ENCODE measurements at places on chromosomes 1 and 21. TPM values are rescaled to one million over a fixed set of nuclear protein-coding genes. Genes with fewer than 3 reads are reported as not detected.

DNA sequence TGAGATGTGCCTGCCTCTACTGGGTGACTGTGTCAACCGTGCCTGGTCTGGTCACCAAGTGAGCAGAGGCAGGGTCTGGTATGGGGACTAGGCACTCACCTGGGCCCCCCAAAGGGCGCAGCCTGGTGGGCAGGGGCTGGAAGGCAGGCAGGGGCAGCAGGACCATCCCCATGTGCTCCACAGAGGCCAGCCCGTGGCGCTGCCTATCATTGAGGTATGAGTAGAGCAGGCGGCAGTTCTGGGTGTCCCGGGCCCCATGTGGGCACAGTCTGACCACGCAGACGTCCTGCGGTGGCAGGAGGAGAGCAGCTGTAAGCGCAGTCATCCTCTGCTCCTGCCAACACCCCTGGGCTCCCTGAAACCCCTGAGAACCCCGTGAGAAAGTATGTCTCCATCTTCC lies 23.7 kb downstream of the SPOCD1 start:
- peak; percentile 68 for DNase-seq

DNA sequence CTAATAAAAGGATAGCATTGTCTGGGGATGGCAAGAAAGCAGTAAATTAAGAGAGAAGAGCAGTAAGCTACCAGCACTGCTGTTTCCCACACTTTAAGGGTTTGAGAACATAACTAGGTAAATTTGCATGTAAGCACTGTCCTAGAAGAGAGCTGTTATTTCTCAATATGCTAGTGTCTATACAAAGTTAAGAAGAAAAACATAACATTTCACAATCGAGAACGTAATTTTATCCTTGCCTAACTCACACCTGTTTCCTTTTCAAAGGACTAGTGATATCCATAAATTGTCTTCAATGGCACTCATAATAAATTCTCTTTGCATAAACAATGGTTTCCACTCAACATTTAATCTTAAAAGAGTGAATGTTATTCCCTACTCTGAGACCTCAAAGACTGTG lies 576.0 kb downstream of the PTBP2 start:
- no peak for DNase-seq

Gene TEDDM1
- not detected for polyA plus RNA-seq

Gene NBPF26
- 10.0 TPM for polyA plus RNA-seq

DNA sequence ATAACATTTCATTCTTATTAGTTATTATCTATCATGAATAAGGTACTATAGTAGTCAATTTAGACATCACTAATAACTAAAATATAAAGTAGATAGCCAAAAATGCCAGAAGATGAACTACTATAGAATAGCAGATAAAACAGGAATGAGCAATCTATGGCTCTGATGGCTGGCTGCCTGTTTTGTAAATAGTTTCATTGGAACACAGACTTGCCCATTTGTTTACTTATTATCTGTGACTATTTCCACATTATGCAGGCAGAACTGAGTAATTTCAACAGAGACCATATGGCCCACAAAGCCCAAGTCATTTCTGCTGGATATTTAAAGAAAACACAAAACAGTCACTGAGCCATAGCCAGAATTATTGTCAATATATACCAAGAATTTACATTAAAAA lies 222.1 kb downstream of the COL24A1 start:
- no peak for DNase-seq

Gene KRTAP19-2
- polyA plus RNA-seq = not detected

GRCh38 chr1:230067871-230068620 lies 1.0 kb downstream of the GALNT2 start:
- DNase-seq = peak; percentile 60

Gene MYCL
- 0.50 TPM for polyA plus RNA-seq

DNA sequence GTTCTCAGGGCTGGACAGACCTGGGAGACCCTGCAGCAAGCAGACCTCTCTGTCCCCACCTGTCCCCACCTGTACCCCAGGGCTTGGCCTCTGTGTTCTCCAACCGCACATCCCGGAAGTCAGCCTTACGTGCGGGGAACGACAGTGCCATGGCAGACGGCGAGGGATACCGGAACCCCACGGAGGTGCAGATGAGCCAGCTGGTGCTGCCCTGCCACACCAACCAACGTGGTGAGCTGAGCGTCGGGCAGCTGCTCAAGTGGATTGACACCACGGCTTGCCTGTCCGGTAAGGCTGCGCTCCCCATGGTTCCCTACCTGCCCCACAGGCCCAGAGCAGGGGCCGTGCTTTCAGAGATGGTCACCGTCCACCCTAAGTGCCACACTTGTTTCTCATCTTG lies 36.5 kb downstream of the ACOT11 start:
- DNase-seq = no peak

GRCh38 chr1:67748630-67749029 lies 63.6 kb downstream of the GADD45A start:
- DNase-seq = no peak

DNA sequence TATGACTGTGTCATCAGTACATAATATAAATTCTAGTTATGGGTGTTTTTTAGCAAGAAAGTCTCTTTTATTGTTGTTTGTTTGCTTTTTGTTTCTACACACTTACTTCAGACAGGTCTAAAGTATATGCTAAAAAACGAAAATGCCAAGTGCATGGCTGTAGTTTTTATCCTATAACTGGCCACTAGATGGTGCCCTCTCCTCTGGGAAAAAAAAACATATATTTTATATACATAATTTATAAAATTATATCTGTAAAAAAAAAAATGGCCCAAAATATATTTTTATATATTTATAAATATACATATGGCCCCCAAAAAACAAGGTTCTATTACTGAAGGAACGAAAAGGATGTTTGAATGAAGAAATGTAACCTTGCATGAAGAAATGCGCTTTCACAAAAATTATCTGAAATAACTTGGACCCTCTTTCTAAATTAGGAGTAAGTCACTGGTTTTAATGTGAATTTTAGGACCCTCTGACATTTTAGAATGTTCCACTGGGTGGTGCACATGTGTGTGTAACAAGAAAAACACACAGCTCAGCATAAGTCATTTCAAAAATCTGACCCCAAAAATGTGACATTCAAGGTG lies 93.5 kb downstream of the TTLL7 start:
- DNase-seq = no peak

DNA sequence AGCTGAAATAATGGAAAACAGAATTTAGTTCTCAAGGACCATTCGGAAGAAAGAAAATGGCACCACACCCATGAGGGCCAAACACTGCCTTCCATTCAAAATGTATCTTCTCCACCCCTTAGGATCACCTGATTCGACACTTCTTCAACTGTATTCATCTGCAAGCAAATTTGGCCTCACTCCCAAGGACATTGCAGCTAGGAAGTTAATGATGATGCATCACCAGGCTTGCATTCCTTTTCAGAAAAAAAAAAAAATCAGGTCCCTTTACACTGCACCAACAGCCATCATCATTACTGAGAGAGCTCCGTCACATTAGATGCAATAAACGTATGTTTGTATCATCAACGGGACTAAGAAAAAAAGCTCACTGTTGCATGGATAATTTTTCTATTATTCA lies 368.3 kb downstream of the PCP4 start:
- DNase-seq = no peak

DNA sequence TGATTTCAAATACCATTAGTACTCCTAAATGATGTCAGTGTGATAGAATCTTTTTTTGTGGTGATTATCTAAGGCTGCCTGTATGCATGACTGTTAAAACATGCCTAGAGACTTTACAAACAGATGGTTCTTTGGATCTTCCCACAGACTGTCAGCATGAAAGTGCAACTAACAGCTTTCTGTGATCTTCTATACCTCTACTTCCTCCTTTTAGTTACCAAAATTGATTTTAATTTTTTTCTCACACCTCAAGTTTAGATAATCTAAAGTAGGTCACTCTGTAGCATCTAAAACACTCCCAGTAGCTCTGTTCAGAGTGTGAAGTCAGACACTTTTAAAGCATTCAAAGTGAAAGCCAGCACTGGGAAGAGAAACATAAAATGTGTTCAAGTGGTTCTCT lies 534.5 kb downstream of the PTPRC start:
- DNase-seq = no peak

Gene SASS6
- polyA plus RNA-seq = 0.88 TPM

Gene CHIA
- 0.28 TPM for polyA plus RNA-seq

DNA sequence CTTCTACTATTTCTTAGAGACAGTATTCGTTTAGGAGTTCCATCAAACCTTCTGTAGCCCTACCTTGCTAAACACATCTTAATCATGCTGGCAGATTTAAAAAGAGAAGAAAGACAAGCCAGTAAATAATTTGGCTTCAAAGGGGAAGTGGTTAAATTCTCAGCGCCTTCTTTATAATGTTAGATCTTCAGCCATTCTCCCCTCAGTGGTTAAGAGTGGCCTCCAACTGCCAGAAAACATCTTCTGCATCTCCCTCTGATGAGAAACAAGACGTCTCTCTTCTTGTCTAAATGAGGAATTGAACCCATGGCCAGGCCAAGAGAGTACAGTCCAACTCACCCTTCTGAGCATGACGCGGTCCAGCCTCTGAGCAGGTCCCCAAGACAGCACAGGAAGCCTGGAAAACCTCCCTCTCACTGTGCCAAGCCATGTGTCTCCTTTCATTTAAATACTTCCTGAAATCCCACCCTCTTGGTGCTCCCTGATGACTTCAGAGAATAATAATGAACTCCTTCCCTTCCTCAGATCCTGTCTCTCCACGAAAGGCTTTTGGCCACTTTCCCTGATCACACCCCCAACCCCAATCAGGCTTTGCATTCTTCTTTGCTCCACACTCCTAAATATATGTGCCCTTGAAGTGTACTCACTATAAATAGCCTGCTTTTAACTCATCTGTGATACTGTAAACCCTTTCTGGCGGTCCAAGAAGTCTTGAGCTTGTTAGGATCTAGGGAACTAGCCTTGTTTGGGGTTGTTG lies 16.4 kb upstream of the LRRC52 start:
- DNase-seq = no peak

Gene MAP10
- polyA plus RNA-seq = 0.72 TPM

DNA sequence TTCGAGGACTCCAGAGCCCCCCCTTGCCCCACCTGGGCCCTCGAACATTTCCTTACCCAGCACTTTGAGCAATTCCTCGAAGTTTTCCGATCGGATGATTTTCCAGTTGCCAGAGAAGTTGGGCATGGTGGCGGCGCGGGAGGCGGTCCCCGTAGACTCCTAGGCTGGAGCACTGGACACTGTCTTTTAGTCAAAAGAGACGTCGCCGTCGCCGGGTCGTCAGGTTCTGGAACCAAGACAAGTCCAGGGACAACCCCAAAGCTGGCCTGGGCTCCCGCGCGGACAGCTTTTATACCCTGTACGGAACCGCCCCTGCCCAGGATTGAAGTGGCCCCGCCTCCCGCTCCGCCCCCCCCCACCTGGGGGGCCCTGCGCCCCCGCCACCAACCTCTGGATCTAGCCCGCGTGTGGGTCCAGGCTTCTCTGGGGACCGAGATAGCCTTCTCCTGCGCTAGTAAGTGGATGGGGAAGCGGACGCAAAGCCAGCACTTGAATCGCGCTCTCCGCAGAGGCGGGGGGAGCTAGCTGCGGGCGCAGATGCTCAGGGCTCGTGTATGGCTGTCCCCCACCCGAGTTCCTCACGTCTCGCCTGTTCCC lies at the start of gene CRABP2:
Gene CRABP2, minus strand, starts transcription at position 263 of the 597 bp plus-strand sequence. Its CDS starts 137 bp downstream, at position 126.
- peak; percentile 86 for DNase-seq

GRCh38 chr1:9626201-9626608 lies 25.3 kb upstream of the PIK3CD start:
- DNase-seq = no peak

GRCh38 chr1:61233121-61233660 lies 150.8 kb downstream of the NFIA start:
- no peak for DNase-seq

Gene GUCA2A
- 1.0 TPM for polyA plus RNA-seq

GRCh38 chr1:61392409-61393242 lies 310.3 kb downstream of the NFIA start:
- DNase-seq = no peak

DNA sequence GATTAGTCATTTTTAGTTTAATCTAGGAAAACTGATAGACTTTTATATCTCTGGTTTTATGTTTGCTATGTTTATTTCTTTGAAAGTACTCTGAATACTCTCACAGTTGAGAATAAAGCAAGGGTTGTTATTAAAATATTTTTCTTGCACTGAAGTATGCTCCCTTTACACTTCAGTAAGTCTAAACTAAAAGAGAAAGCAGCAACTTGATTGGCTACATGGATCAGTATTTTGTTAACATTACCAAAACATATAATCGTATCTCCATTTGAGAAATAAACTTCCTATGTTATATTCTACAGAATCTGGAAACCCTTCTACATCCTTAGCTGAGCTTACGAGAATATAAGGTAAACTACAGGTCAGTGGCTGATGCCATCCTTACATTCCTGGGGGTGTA lies 149.5 kb upstream of the HP1BP3 start:
- DNase-seq = no peak

Gene RALGPS2
- 6.1 TPM for polyA plus RNA-seq

DNA sequence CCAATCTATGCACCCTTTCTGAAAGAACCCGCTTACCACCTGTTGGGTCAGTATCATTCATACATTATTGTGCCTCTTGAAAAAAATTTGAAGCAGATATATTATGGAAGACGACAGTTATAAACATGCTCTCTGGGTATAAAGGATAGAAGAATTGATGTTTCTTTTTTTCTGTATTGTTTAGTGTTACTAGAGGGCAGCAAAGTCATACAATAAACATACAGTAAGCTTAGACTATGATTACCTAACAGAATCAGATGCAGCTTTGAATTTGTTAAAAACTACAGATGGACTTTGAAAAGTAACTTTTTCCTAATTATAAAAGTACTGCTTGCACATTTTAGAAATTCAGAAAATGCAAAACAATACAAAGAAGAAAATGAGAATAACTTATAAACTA lies 11.1 kb upstream of the PAXBP1 start:
- DNase-seq = no peak

DNA sequence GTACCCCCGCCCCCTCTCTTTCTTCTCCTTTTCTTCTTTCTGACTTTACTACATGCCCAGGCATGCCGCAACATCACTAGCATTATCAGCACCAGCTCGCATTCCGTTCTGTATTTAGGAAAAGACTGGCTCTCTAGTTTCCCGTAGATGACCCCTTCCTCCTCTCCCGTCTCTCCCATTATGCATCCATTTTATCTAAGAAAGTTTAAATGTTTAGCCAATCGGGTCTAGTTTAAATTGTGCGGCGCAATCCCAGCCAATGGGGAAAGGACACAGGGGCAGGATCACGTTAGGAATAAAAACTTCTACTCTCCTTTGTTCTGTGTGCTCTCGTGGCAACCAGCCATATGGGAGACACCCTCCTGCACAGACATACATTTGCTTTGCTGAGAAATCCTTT lies 2.3 kb upstream of the KRTAP10-7 start:
- no peak for DNase-seq

DNA sequence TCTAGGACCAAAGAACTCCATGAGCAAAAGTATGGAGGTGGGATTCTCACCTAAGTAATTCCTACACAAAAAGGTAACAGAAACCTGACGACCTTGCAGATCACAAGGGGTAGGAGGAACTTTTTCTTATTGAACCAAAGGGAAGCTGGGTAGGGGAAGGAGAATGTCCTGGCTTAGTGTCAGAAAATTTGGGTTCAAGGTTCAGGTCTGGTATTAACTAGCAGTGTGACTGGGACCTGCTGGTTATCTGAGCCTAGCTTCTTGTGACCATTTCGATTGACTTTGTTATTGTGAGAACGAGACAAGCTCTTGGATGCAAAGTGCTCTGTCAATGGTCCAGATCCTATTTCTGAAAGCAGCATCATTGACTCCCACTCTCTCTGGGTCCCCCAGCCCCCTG lies 5.0 kb upstream of the SNX27 start:
- DNase-seq = no peak

Gene AMIGO1
- polyA plus RNA-seq = 4.5 TPM

GRCh38 chr1:70778934-70779333 lies 268.7 kb downstream of the PTGER3 start:
- no peak for DNase-seq

Gene FCRL1
- not detected for polyA plus RNA-seq
